Body of pancreas (tissue), 4 donors: ENCODE measurements at places on chromosomes 4 and X. TPM values are rescaled to one million over a fixed set of nuclear protein-coding genes. Genes with fewer than 3 reads are reported as not detected.

DNA sequence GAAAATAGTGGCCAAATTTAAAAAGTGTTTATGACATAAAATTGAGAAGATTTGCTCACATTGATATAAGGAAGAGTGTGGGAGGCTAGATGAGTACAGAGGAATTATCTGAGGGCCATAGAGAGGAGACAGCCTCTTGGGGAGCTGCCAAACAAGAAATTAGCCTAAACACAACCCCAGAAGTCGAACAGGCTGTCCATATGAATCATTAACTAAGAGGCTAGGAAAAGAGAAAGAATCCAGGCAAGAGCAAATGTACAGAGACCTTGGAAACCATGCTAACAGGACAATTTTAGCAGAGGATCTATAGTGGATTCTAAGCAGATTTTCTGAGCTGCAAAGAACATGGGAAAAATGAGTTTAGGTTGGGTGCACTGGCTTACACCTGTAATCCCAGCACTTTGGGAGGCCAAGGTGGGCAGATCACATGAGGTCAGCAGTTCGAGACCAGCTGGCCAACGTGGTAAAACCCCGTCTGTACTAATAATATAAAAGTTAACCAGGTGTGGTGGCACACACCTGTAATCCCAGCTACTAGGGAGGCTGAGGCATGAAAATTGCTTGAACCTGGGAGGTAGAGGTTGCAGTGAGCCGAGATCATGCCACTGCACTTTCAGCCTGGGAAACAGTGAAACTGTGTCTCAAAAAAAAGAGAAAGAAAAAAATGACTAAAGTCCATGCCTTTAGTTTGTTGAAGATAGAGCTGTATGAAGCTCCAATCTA is 76.1 kb downstream of the NWD2 start:
- H3K27ac ChIP-seq: no peak overlapping the region
- no peaks in the 10 kb centered on the region for H3K27me3 ChIP-seq
- no peak for DNase-seq
- no peak overlapping the region for H3K4me3 ChIP-seq
- H3K4me1 ChIP-seq: no peaks in the 10 kb centered on the region
- H3K36me3 ChIP-seq: no peaks in the 10 kb centered on the region

DNA sequence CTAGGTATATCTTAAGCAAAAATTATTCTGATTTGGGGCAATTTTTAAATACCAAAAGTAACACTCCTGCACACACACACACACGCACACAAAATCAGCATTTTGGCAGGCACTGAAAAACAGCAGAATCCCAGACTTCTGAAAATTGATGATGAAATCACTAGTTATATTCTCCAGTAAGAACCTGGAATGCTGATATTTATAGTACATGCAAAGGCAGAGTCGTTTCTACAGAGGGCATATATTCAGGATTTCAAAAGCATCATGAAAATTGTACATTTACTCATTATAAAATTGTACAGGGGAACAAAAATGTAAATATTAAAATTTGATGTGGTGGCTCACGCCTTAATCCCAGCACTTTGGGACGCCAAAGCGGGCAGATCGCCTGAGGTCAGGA is 352.5 kb upstream of the PITX2 start:
- no peak overlapping the region for H3K4me3 ChIP-seq
- H3K36me3 ChIP-seq: no peaks in the 10 kb centered on the region
- DNase-seq: no peak
- H3K4me1 ChIP-seq: no peaks in the 10 kb centered on the region
- no peak overlapping the region for H3K27ac ChIP-seq

DNA sequence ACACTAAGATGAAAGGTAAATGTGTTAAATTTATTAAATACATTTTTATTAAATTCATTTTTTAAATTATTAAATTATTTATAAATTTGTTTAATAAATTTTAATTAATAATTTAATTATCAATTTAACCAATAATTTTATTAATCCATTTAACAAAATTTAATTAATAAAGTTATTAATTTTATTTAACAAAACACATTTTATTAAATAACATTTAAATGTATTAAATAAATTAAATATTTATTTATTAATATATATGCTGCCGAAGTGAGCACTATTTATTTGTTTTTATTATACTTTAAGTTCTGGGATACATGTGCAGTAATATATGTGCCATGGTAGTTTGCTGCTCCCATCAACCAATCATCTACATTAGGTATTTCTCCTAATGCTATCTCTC is 719.5 kb downstream of the TRIML1 start:
- no peaks in the 10 kb centered on the region for H3K4me1 ChIP-seq
- H3K4me3 ChIP-seq: no peak overlapping the region
- H3K36me3 ChIP-seq: no peaks in the 10 kb centered on the region
- H3K27ac ChIP-seq: no peak overlapping the region
- no peaks in the 10 kb centered on the region for H3K27me3 ChIP-seq

GRCh38 chr4:174334628-174335027 is 50.9 kb downstream of the CEP44 start:
- H3K27ac ChIP-seq: no peak overlapping the region
- H3K36me3 ChIP-seq: no peaks in the 10 kb centered on the region
- no peak for DNase-seq
- no peaks in the 10 kb centered on the region for H3K27me3 ChIP-seq

- no peaks in the 10 kb centered on the region for H3K36me3 ChIP-seq
- H3K27ac ChIP-seq: no peak overlapping the region
- H3K4me3 ChIP-seq: no peak overlapping the region
- no peaks in the 10 kb centered on the region for H3K27me3 ChIP-seq
These were observed 40.1 kb upstream of the MGST2 start for GRCh38 chr4:139625482-139625881.

GRCh38 chr4:15506464-15506863 is 36.8 kb downstream of the CC2D2A start:
- no peaks in the 10 kb centered on the region for H3K36me3 ChIP-seq
- H3K4me1 ChIP-seq: no peaks in the 10 kb centered on the region
- no peak overlapping the region for H3K27ac ChIP-seq
- no peaks in the 10 kb centered on the region for H3K27me3 ChIP-seq

DNA sequence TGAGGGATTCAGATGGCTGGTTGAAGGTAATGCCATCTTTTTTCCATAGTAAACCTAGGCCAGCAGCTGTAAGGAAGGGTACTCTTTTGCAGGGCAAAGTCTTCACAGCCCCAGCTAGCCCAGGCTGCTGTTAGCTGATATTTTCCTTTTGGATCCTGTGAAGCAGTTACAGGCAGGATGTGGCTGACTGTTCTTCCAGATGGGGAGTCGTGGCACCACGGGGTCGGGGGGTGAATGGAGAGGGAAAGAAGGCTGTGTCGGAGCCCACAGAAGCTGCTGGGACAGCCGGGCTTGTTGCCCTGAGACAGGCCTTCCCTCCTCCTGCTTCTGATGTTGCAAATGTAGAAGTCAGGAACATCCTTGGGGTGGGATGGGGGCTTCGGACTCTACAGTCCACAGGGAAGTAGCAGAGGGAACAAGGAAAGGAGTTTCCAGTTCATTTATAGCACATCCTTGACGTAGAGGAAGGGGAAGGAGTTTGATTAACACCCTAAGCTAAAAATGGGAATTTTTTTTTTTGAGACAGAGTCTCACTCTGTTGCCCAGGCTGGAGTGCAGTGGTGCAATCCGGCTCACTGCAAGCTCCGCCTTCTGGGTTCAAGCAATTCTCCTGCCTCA is 64.6 kb upstream of the TMEM150C start:
- no peak overlapping the region for H3K27ac ChIP-seq
- H3K27me3 ChIP-seq: no peaks in the 10 kb centered on the region
- H3K36me3 ChIP-seq: no peaks in the 10 kb centered on the region
- no peak overlapping the region for H3K4me3 ChIP-seq
- H3K4me1 ChIP-seq: peaks cover 15% of the 10 kb centered on the region
- DNase-seq: no peak

The DGKK gene
- not detected for total RNA-seq

The RIBC1 gene
- total RNA-seq: 0.52 TPM

- H3K4me3 ChIP-seq: no peak overlapping the region
- H3K36me3 ChIP-seq: no peaks in the 10 kb centered on the region
- H3K27me3 ChIP-seq: no peaks in the 10 kb centered on the region
- H3K4me1 ChIP-seq: peaks cover 3% of the 10 kb centered on the region
- no peak overlapping the region for H3K27ac ChIP-seq
These were observed 49.4 kb downstream of the ANXA3 start for GRCh38 chr4:78601013-78601412.

- no peaks in the 10 kb centered on the region for H3K36me3 ChIP-seq
- H3K27ac ChIP-seq: no peak overlapping the region
- no peak for DNase-seq
These were observed 24.5 kb downstream of the DDIT4L start for GRCh38 chr4:100165809-100166208.

The YY2 gene
- total RNA-seq: 3.9 TPM

GRCh38 chr4:41939016-41939626 is 3.9 kb downstream of the TMEM33 start:
- no peak overlapping the region for H3K27ac ChIP-seq
- H3K27me3 ChIP-seq: no peaks in the 10 kb centered on the region
- no peak overlapping the region for H3K4me3 ChIP-seq
- H3K4me1 ChIP-seq: peaks cover 27% of the 10 kb centered on the region
- no peaks in the 10 kb centered on the region for H3K36me3 ChIP-seq

DNA sequence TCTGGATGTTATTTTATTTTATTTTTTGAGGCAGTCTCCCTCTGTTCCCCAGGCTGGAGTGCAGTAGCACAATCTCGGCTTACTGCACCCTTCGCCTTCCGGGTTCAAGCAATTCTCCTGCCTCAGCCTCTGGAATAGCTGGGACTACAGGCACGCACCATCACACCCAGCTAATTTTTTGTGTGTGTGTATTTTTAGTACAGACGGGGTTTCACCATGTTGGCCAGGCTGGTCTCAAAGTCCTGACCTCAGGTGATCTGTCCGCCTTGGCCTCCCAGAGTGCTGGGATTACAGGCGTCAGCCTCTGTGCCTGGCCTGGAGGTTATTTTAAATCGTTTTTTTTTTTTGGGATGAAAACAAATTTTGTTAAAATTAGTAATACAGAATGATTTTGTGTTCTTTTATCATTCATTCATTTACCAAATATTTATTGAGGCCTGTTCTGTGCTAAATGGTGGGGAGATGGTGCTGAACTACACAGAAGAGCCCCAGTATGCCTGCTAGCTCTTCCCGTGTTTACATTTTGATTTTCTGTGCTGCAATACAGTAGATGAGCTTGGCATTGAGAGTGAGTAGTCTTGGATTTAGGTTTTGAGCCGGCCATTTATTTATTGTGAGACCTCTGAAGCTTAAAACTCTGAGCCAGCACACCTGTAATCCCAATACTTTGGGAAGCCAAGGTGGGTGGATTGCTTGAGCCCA is 22.7 kb downstream of the ADD1 start:
- H3K4me3 ChIP-seq: no peak overlapping the region
- H3K27me3 ChIP-seq: no peaks in the 10 kb centered on the region
- H3K27ac ChIP-seq: no peak overlapping the region
- no peak for DNase-seq
- H3K4me1 ChIP-seq: peaks cover 91% of the 10 kb centered on the region
- H3K36me3 ChIP-seq: no peaks in the 10 kb centered on the region

DNA sequence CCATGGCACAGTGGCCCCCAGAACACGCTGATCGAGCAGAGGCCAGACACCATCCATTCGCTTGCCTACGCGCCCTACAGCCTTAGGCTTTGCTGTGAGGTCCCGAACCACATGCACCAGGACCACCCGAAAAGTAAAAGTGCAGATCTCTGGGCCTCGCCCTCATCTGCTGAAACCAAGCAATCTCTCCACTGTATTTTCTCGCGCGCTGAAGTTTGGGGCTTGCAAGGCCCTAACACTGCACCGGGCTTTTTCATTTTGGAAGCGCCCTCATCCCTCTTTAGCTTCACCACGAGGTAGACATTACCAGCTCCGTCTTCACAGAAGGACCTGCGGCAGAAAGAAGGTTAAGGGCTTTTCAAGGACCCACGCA is 21.2 kb downstream of the NKX3-2 start:
- no peak overlapping the region for H3K27ac ChIP-seq
- no peak overlapping the region for H3K4me3 ChIP-seq
- peaks cover 40% of the 10 kb centered on the region for H3K27me3 ChIP-seq
- DNase-seq: no peak
- no peaks in the 10 kb centered on the region for H3K36me3 ChIP-seq
- peaks cover 12% of the 10 kb centered on the region for H3K4me1 ChIP-seq

GRCh38 chrX:30653415-30654131 is at the start of gene GK:
Gene GK (plus strand): TSS chrX:30653423. CDS start chrX:30653538, 115 bp downstream.
- DNase-seq: no peak
- peak within 1 kb of the TSS; percentile 22 for H3K4me3 ChIP-seq
- H3K36me3 ChIP-seq: no peaks in the 10 kb centered on the region

DNA sequence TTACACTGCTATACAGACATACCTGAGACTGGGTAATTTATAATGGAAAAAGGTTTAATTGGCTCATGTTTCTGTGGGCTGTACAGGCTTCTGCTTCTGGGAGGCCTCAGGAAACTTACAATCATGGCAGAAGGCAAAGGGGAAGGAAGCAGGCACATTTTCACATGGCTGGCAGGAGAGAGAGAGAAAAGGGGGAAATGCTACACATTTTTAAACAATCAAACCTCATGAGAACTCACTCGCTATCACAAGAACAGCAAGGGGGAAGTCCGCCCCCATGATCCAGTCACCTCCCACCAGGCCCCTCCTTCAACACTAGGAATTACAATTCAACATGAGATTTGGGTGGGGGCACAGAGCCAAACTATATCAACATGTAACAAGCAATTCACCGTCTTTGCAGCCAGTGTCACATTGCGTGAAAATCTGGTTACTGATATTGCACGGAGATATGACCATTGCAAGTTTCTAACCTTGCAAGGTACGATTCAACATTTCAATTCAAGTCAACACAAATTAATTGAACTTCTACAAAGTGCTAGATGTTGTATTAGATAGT is 61.7 kb upstream of the RELL1 start:
- H3K4me1 ChIP-seq: no peaks in the 10 kb centered on the region
- H3K36me3 ChIP-seq: no peaks in the 10 kb centered on the region
- H3K4me3 ChIP-seq: no peak overlapping the region
- DNase-seq: no peak

- no peak for DNase-seq
- H3K27ac ChIP-seq: no peak overlapping the region
- no peaks in the 10 kb centered on the region for H3K27me3 ChIP-seq
- no peaks in the 10 kb centered on the region for H3K4me1 ChIP-seq
These were observed 112.7 kb downstream of the ASMT start for GRCh38 chrX:1727531-1728027.

The CXCL1 gene
- total RNA-seq: 17.1 TPM

The SLC26A1 gene
- 1.6 TPM for total RNA-seq

DNA sequence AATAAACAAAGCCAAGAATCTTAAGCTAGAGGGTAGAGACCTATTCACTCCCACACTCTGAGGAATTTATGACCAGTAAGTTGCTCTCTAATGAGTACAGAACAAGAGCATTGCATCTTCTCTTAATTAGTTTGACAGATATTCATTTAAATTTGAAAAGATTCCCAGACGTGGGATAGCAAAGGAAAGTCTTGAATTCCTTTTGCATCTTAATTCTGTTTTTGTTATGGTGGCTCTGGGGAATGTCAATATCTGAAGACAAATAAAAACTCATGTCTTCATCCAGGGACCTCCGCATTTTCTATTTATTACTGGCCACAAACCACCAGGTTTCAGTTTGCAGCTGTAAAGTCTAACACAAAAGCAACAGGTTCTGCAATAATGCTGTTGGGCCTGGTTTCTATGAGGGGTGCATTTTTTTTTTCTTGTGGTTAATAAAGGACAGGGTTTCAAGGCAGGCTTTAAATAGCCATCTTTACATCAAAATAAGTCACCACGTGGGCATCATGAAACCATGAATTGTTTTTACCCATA is 172.3 kb downstream of the SHROOM3 start:
- no peak overlapping the region for H3K27ac ChIP-seq
- no peaks in the 10 kb centered on the region for H3K27me3 ChIP-seq
- no peak overlapping the region for H3K4me3 ChIP-seq
- H3K36me3 ChIP-seq: no peaks in the 10 kb centered on the region
- H3K4me1 ChIP-seq: peaks cover 62% of the 10 kb centered on the region
- no peak for DNase-seq

GRCh38 chrX:118530219-118530911 is 34.8 kb downstream of the DOCK11 start:
- H3K27me3 ChIP-seq: no peaks in the 10 kb centered on the region
- H3K27ac ChIP-seq: no peak overlapping the region
- no peak for DNase-seq
- H3K4me1 ChIP-seq: no peaks in the 10 kb centered on the region
- no peak overlapping the region for H3K4me3 ChIP-seq
